Activated CD4-positive, CD25-positive, alpha-beta regulatory T cell treated with anti-CD3 and anti-CD28 coated beads, Interleukin-2, amount 50 U/mL, for 16 hours (primary cell): ENCODE measurements at places on chromosomes 6 and 20.

DNA sequence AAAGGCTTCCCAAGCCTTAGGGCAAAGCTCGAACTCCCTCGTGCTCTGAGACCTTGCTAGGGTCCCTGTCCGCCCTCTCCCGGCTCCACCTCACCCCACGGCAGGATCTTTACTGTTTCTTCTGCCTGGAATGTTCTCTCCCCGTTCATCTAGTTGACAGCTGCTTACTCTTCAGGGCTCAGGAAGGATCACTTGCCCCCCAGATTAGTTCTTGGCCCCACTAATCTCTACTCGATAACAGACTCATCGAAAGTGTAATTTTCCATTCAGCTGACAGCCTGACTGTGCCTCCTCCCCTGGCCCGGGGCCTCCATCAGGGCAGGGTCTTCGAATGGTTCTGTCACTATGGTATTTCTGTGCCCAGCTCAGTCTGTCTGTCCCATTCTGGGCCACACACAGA lies 3.1 kb downstream of the MAP1LC3A start:
- DNase-seq = no peak

GRCh38 chr20:53940360-53940702 lies 130.1 kb downstream of the BCAS1 start:
- DNase-seq = no peak

- no peak for DNase-seq
Measured at GRCh38 chr6:42821341-42821668, 39.5 kb downstream of the BICRAL start.

GRCh38 chr6:70119218-70119835 lies 183.6 kb downstream of the COL9A1 start:
- no peak for DNase-seq

DNA sequence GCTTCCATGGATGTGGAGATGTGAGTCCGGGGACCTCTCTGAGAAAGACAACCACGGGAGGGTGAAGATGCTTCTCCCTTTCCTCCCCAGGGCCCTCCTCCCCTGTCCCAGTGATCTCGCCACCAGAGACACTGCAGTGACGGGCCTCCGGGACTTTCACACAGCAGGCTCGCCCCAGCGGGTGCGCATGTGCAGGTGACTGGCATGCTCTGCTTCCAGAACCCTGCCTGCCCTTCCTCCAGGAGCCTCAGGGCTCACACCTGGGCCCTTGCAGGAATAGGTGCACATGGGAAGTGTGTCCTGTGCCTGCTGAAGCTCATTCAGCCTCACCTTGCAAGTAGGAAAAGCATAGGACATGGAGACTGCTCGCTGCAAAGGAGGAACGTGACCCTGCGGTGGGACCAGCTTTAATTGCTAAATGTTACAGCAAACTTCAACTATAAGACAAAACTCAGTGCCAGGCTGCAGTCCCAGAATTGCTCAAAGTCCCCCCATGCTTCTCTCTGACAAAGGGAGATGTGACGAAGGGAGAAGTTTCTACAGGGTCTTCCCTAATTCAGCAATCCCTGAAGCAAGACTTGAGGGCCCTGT lies 19.2 kb downstream of the CST8 start:
- no peak for DNase-seq

- peak; percentile 23 for DNase-seq
Measured at GRCh38 chr6:150068720-150069648, at the start of gene ULBP3. Gene ULBP3, minus strand, starts transcription at chr6:150069121. Its CDS starts 55 bp downstream, at chr6:150069066.

DNA sequence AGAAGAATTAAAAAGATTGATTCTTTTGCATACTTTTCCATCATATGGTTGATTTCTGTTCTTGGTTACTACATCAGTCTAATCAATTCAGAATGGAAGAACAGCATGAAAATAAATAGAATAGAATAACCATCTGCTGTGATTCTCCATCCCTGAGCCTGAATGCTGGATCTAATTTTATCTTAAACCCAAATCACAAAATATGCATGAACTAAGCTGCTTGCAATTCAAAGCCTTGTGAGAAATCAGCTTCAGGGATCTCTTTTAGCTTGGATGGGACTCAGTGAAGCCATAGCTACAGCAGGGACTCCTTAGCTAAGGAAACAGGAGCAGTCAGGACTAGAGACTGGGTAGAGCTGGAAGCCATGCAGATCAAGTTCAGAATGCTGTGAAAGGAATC lies 74.1 kb downstream of the TPBG start:
- DNase-seq = no peak

DNA sequence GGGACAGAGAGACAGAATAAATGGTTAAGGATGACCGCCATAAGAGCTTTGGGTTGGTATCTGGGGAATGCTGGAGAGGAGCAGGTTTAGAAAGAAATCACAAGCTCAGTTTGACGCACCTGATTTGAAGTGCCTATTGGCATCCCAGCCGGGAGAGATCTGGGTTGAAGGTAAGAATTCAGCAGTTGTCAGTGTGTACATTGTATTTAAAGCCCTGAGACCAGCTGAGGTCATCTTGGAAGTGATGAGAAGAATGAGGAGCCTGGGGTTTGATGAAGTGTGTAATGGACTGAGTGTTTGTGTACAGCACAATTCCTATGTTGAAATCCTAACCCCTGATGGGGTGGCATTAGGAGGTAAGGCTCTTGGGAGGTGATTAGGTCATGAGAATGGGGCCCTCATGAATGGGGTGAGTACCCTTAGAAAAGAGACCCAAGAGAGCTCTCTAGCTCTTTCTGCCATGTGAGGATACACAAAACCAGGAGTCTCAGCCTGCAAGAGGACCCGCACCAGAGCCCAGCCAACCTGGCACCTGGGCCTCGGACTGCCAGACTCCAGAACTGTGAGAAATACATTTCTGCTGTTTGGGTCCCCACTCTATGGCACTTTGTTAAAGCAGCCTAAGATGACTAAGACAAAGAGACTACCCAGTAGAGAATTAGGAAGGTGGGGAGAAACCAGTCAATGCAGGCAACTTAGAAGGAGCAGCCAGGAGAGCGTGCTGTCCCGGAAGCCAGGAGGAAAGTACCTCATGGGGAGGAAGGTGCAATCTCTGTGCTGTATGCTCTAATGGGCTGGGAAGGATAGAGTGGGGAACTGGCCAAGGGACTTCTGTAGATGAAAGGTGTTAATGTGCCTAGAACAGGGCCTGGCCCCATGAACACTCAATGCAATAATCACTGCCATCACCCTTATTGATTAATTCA lies 133.7 kb upstream of the SLC24A3 start:
- DNase-seq = no peak

DNA sequence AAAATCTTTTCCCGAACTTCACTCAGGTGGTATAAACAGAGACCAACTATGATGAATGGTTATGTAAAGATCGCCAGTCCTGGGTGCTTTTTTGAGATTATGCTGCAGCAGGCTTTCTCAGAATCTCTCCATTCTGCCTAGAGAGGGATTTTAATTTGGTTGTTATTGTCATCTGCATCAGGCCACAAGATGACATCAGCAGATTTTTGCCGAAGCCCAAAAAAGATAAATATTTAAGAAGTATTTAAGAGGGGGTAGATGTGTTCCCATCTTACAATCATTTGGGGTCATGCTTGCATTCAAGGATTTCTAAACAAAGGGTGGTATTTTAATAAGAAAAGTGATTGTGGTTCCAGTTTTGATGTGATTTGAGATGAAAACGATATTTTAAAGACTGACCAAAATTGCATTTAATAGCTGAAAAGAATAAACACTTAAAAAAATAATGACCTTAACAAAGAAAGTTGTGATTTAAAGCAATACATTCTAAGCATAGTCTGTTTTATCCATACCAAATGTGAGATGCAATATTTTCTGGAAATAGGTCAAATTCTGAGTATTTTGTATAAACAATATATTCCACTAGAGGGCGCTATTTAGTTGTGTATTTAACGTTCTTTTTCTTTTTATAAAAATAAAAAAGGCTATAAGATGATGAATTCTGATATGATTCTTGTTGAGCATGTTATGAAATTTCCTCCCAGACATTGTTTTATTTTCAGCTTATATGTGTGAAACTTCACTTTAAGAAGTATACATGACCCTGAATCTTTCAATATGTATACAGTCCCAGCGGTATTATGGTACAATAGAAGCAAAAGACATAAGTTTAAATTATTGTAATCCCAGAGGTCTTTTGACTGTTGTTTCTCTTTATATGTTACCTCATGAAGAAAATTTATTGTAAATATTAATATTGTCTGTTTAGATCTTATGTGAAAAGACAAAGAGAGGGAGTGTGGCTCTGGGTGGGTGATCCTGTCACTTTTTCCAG lies 51.0 kb upstream of the ZFP64 start:
- DNase-seq = no peak

- no peak for DNase-seq
Measured at GRCh38 chr20:60785785-60786184, 466.3 kb upstream of the CDH4 start.

DNA sequence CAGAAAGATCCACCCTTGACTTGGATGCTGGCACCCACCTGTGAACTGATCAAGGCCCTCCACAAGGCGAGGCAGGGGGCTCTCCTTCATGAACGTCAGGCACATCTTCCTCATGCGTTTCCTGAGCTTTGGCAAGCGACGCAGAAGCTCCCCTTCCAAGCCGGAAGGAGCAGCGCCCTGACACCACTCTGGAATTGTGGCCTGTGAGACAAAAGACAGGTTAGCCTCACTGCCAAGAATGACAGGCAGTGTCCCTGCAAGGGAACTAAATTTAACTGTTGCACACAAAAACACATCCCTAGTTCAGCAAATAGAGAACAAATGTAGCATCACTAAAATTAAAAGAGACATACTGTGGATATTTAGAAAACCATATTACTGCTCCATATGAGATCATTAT lies 42.0 kb upstream of the LYRM2 start:
- no peak for DNase-seq

GRCh38 chr6:24330137-24330732 lies 27.6 kb downstream of the DCDC2 start:
- DNase-seq = no peak

DNA sequence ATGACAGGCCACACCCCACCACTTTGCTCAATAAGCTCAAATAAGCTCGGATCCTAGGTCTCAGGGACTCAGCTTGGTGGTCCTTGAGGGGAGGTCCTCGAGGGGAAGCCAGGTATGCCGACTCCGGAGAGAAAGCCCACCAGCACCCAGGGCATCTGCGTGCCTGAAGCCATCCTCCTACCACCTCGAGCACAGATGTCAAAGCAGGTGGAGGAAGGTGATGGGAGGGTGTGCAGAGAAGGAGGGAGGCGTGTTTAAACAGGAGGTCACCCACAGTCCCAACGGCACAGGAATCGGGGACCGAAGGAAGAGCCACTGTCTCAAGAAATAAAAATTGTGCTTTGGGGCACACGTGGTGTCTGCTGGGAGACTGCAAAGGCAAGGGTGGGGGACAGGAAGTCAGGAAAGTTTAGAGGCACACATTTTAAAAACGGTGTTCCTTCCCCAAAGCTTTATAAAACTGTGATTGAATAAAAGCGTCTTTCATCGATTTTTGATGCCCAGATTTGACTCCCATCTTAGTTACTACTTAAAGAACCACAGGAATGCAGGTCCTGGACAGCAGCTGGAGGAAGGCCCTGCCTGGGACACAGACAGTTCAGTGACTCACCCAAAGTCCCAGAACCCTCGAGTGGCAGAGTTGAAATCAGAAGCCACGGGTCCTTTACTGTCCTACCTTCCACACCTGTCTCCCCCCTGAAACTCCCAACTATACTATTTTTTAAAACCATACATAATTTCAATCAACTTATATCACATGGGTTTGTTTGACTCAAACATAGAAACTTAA lies 221.0 kb upstream of the PDE10A start:
- DNase-seq = no peak

- no peak for DNase-seq
Measured at GRCh38 chr20:38872491-38873049, 53.6 kb upstream of the FAM83D start.

- no peak for DNase-seq
Measured at GRCh38 chr6:54017877-54018276, 93.4 kb upstream of the MLIP start.

DNA sequence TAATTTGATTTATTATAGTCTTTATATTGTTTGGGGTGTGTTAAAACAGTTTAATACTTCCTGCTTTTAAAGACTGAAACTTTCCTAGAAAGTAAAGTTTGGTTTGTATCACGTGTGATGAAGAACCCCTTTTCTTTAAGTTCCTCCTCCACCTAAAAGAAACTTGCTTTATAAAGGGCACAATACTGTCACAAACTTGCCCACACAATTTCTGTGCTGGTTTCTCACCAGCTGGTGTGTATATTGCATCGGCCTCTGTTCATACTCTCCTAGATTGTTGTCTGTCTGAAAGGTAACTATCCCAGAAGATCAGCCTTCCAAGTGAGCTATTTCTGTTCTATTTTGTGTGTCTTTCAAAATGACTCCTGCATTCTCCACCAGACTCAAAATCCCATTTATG lies 46.9 kb downstream of the ANKRD6 start:
- DNase-seq = no peak

DNA sequence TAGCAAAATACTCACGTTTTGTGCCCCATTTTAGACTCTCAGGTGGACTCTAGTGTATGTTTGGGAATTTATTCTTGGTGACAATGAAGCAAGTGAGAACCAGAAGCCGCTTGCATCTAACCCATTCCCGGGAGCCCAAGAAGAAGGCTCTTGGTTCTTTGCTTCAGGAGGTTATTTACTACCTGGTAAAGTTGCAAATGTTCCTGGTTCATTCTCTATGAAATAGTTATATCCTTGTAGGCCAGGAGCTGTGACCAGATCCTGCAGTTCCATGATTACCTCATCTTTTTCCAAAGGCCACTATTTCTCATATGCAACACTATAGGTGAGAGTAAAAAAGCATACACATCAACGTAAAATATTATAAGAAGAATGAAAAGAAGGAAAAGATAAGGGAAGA lies 60.9 kb upstream of the FABP7 start:
- no peak for DNase-seq

GRCh38 chr6:56842686-56843475 lies 112.0 kb upstream of the BEND6 start:
- no peak for DNase-seq

- no peak for DNase-seq
Measured at GRCh38 chr6:2695454-2696095, 55.1 kb downstream of the MYLK4 start.

DNA sequence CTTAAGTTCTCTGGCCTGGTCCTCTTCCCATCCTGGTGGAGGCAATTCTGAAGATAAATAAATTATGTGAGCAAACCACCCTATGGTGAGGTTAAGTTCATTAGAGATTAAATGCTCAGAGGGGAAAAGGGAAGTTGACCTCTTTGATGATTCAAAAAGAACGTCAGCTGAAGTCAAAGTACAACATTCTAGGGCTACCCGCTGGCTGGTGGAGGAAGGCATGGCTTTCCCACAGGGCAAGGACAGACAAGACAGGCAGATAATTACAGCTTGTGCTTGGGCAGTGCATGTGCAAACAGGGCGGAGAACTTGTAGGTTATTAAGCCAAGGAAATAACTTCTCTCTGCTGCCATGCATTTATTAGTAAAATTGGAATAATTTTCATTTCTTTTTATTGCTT lies 91.0 kb upstream of the SLC24A3 start:
- no peak for DNase-seq

- no peak for DNase-seq
Measured at GRCh38 chr6:141758430-141758829, 374.3 kb upstream of the GJE1 start.

- no peak for DNase-seq
Measured at GRCh38 chr6:19391926-19392325, 445.2 kb upstream of the ID4 start.

DNA sequence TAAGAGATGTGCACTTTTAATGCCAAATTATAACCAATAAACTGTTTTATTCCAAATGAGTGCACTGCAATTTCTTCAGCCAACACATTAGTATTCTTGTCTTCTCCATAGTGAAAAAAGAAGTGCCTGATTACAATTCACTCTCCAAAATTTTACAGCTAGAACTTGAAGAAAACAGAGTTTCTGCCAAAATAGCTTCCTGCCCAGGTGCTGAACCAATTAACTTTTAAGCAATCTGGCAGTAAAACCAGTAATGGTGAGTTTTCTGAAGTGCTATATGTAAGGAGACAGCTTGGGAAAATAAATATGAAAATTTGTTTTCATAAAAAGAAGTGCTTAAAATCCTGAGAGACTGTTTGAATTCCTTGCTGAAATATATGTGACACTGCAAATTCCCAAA lies 266.0 kb upstream of the NT5E start:
- DNase-seq = no peak
